Cardiac muscle cell (in vitro differentiated cells and primary cell): ENCODE measurements at places on chromosomes 6 and 20.

DNA sequence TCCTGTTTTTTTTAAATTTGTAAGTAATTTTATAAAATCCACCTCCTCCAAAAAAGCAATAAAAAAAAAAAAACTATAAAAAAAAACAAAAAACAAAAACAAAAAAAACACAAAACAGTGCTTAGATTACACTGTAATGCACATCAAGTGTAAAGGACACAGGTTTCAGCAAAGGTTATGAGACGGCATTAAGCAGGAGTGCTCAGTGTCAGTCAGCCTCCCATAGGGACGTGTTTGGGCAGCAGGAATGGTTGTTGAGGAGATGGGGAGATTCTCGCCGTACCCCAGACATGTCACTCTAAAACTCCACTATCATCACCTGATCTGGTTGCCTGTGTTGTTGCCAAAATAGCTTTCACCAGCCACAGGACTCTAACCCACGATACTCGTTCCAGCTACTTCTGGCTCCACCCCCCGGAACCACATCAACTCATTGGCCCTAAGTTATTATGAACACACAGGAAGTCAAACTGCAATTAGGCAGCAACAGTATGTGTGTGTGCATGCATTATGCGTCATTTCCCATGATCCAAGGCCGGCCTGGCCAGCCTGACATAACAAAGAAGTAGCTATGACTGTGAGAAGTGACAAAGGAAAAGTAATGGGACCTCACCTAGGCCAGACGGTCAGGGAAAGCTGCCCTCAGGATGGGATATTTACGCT is 28.7 kb downstream of the ECT2L start:
- no peak for DNase-seq

DNA sequence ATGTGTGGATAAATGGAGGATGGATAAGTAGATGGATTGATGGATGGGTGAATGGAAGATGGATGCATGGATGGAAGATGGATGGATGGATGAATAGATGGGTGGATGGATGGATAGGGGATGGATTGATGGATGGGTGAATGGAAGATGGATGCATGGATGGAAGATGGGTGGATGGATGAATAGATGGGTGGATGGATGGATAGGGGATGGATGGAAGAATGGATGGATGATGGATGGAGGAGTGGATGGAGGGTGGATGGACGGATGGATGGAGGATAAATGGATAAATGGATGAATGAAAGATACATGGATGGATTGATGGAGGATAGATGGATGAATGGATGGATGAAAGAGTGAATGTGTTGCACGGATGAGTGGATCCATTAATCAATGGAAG is 3.0 kb upstream of the NFATC2 start:
- no peak for DNase-seq

- DNase-seq = no peak
These were observed 135.7 kb downstream of the BCAS1 start for GRCh38 chr20:53934421-53935343.

DNA sequence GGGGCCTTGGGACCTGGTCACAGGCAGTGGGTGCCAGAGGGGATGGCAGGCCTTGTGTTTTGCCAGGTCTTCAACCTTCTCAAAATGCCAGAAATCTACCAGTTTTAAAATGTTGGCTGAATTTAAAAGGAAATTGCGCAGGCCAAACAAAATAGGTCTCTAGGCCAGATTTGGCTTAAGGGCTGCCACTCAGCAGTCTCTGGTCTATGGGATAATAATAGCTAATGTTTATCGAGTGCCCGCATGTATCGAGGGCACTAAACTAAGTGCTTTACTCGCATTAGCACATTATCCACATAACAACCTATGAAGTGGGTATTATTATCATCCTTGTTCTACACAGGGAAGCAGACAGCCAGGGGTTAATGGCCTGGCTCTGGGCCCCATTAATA is 11.0 kb downstream of the E2F3 start:
- DNase-seq = no peak

DNA sequence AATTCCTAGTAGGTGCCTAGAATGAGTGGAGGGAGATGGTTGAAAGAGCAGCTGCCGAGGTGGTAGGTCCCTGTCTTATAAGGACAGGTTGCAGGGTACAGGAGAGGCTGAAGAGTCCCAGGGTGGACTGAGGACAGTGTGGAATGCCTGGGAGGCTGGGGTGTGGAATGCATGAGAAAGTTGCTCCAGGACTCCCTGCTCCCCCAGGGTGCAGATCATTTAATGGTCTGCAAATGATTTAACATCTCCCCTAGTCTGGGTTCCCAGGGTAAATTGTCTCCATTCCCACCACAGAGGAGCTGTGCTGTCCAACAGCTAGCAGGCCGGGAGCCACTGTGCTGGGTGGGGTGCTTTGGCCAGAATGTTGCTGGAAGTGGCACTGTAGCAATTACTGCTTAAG is 76.0 kb downstream of the CD83 start:
- DNase-seq = no peak
